ENCODE measurements at places on chromosomes 11 and 22.

- no peak for DNase-seq
Observed at GRCh38 chr11:125675196-125675595, 5.5 kb downstream of the ACRV1 start.

DNA sequence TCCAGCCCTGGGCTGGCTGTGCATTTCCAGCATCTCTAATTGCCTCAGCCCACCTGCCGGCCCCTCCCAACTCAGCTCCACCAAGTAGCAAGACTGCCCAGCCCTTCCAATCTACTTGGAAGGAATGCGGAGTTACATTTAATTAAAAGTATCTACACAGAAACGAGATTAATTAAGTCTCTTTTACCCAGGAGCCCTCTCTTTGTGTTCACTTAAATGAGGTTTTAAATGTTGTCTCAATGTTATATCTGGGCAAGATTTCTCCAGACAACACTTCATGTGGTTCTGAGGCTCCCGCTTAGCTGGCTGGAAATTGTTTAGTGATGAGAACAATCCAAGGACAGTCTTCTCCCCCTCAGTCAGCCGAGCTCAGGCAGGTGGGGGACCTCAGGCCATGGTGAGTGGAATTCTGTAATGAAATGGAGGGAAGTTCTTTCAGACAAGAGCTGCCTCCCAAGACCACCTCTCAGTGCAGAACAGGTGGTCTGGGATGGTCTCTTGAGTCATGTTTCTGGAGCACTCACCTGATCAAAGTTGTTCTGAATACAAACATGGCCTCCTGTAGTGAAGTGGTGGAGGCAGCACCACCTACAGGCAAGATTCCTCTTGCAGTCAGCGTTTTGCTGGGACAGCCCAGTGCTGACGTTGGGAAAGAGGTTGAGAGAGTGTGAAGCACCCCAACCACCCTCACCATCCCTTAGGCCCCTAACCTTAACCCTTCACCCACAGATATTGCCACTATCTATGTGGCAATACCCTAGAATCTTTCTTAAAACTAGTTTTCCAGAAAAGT lies 371.6 kb downstream of the CADM1 start:
- no peak for DNase-seq

- DNase-seq = no peak
Observed at GRCh38 chr22:27990879-27991278, 71.8 kb upstream of the PITPNB start.

DNA sequence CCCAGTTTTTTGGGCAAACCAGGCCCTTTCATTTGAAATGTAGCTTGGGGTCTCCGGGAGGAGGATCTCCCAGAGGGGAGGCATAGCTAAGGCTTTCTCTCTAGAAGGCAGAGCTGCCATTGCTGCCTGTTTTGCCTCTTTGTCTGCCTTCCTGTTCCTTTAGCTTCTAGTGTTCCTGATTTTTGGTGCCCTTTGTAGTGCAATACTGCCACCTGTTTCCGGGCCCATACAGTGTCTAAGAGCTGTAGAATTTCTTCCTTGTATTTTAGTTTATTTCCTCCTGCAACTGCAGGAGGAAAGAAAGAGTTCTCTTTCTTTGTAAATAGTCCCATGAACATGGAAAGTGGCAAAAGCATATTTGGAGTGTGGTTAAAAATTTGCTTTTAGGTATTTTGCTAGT lies 19.3 kb upstream of the GLYATL1 start:
- no peak for DNase-seq

- DNase-seq = no peak
Observed at GRCh38 chr11:24575392-24575791, 78.5 kb downstream of the LUZP2 start.

Measured in naive thymus-derived CD4-positive, alpha-beta T cell (primary cell).